GM04503 (cell line): ENCODE measurements at places on chromosomes 2 and 18.

DNA sequence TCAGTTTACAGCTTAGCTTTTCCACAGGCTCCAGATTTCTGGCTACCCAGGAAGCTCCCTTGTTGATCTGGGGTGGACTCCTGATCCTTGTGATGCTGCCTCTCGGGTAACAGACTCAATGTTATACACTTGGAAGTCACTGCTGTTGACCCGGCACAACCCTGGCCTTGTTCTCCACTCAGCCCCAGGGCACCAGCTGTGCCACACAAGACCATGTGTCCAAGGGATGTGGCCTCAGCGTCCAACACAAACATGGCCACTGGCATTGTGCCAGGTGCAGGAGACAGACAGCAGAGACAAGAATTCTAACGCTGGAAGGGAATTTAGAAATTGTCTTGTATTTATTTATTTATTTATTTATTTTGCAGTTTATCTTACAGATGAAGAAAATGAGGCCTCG lies 39.0 kb upstream of the PPP4R1 start:
- DNase-seq, result no peak

DNA sequence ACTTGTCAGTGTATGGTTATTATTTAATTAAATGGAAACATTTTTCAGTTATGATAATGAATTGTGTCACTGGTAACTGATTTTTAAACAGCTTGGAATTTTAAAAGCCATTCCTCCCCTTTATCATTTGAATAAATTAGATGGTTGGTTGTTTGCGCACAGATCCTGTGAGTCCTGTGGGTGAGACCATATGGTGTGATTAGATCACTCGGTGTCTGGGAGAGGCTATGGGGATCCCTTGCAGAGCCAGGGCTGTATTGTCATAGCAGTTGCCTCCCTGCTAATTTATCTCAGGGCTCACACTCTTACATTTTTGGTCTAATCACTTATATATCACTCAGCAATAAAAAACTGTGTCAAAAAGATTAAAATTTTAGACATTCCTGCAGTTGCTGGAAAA lies 133.5 kb downstream of the ASXL3 start:
- no peak for DNase-seq

DNA sequence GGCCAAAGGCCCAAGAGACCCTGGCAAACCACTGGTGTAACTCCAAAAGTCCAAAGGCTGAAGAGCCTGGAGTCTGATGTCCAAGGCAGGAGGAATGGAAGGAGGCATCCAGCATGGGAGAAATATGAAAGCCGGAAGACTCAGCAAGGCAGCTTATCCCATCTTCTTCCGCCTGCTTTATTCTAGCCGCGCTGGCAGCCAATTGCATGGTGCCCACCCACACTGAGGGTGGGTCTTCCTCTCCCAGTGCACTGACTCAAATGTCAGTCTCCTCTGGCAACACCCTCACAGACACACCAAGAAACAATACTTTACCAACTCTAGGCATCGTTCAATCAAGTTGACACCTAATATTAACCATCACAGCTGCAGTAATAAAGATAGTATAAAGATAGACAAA lies 34.1 kb downstream of the MAPK4 start:
- DNase-seq, result no peak

DNA sequence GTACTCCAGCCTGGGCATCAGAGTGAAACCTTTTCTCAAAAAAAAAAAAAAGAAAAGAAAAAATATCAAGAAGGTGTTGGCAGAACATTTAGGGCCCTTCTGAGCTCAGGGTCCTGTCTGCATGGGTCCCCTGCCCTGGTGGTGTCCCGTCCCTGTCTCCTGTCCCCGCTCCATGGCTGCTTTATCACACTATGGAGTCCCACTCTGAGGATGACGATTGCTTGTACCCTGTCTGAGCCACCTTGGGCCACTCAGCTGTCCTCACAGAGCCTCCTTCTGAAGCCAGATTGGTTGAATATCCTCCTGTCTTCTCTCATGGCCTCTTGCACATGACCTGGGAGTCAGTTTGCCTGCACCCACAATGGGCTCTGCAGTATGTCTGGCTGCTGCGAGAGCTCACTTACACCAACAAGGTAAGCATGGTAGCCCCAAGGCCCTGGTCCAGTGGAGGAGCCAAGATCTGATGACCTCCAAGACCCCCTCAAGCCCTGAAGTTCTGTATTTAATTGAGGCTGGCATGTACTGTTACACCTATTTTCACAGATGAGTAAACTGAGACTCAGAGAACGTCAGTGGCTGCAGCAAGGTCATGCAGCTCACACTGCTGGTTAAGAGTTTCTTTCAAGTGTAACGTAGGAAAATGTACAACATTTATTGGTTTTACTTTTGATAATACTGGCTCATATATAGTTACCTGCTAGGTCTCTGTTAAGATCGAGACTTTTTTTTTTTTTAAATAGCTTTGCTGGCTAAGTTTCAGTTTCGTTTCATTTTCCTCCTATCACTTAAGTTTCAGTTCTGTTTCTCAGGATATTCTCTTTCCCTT lies 16.9 kb upstream of the ZCCHC2 start:
- no peak for DNase-seq
